Activated naive CD4-positive, alpha-beta T cell (primary cell): ENCODE measurements at places on chromosomes 4 and X.

DNA sequence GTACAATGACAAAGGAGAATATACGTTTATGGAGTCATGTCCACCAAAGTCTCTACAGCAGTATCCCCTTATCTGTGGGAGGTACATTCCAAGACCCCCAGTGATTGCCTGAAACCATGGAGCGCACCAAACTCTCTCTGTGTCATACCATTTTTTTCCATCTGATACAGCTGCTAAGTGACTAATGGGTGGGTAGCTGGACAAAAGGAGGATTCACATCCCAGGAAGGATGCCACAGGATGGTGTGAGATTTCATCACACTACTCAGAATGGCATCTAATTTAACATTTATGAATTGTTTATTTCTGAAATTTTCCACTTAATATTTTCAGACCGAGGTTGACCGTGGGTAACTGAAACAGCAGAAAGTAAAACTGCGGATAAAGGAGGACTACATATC is 49.8 kb upstream of the AGA start:
- no peak for DNase-seq

- DNase-seq: no peak
These were observed 67.4 kb downstream of the DNAAF6 start for GRCh38 chrX:107273795-107274194.

DNA sequence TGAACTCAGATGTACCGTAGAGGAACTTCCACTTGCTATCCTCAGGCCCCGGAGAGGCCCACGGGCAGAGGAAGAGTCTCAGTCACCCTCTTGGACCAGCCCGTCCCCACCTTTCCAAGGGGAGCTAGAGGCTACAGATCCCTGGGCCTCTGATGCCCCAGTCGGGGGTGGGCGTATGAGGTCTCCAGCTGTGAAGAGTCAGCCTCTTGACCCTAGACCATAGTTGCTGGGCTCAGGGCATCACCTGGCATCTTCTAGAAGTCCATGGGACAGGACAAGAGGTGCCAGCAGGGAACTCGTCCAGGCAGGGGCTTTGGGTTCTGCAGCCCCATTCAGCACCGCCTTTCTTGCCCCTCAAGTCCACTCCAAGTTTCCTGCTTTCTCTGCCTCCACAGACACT is 11.6 kb downstream of the SASH3 start:
- DNase-seq: no peak

GRCh38 chr4:76748649-76749048 is 149.3 kb downstream of the SOWAHB start:
- no peak for DNase-seq

DNA sequence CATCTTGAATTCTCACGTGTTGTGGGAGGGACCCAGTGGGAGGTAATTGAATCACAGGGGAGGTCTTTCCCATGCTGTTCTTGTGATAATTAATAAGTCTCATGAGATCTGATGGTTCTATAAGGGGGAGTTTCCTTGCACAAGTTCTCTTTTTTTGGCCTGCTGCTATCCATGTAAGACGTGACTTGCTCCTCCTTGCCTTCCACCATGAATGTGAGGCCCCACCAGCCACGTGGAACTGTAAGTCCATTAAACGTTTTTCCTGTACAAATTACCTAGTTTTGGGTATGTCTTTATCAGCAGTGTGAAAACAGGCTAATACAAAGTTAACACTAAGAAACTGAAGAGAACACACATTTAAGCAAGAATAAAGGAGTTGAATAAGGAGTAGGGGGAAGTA is 16.0 kb downstream of the TBCK start:
- DNase-seq: no peak

DNA sequence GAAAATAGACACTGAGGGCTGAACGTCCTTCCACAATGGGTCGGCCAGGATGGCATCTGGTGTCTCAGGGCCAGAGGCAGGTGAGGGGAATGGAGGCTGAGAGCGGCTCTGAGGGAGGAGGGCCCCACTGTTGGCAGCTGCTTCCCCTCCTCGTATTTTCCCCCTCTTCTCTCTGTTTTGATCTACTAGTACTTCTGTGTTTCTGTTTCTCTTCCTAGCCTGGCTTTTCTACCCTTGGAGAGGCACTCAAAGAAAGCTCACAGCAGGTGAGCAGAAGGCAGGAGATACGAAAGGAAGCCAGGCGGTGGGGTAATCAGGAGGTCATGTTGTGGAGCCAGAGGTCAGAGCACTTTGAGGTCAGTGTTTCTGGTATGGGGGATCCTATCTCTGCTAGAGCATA is 151.8 kb upstream of the GATB start:
- no peak for DNase-seq

DNA sequence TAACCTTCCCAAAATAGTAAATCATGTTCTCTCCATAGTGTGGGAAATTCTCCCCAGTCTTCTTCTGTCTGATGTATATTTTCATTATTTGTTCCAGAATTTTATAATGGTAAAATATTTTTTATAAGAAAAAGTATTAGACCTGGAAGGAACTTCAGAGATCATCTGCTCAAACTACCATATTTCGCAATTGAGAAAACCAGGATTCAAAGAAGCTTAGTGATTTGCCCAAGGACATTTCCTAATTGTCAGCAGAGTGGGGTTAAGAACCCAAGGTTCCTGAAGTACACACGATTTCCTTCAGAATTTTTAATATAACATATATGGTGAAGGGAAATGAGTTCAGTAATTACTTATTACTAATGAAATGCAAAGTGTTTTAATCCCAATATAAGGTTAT is 24.1 kb downstream of the OCIAD1 start:
- no peak for DNase-seq

DNA sequence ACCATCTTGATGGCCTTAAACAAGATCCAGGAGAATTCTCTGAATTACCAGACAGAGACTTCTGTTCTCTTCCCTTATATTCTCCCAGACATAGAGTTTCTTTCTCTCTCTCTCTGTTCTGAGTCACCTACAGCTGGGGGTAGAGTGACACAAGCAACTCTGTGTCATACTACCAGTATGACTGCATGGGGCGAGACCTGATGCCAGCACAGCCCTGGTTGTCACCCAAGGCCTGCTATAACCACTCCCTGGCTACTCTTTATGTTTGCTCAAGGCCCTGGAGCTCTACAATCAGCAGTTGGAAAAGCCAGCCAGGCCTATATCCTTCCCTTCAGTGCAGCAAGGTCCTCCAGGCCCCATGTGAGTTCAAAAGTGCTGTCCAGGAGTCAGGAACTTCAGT is 114.2 kb upstream of the TENT5D start:
- no peak for DNase-seq

- DNase-seq: no peak
These were observed 685.5 kb downstream of the KCTD8 start for GRCh38 chr4:43763029-43763610.

- DNase-seq: no peak
These were observed 646.5 kb downstream of the GABRG1 start for GRCh38 chr4:45477311-45477733.

- DNase-seq: no peak
These were observed 244.6 kb upstream of the TENM3 start for GRCh38 chr4:181998398-181999295.

GRCh38 chr4:1511441-1512041 is 105.3 kb upstream of the NKX1-1 start:
- no peak for DNase-seq
